ENCODE measurements at places on chromosomes 3 and 15.

DNA sequence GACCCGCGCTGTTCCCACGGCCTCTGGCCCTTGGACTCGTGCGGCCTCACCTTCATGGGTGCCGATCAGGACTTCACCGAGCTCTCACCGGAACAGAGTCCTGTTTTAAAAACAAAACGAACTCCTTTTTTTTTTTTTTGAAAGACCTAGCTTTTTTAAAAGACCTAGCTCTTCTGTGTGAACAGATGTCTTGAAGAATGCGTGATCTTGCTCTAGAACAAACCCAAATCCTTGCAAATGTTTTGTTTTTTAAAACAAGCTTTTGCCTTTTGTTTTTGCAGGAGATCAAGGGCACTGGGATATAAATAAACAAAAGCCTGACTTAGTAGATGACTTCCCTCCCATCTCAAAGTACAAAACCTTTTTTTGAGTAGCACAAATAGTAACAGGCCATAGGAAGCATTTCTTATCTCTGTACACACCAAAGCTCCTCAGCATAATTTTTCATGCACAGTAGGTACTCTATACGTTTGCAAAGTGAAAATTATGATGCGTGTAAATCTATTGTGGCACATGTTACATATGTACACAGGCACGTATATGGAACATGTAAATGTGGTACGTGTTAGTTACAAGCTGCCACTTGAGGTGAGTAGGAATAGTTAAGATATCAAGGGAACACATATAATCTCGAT is 1.1 kb upstream of the MSL2 start:
- DNase-seq, result no peak

- DNase-seq, result no peak
These were observed 148.0 kb downstream of the TPRA1 start for GRCh38 chr3:127442506-127442905.

DNA sequence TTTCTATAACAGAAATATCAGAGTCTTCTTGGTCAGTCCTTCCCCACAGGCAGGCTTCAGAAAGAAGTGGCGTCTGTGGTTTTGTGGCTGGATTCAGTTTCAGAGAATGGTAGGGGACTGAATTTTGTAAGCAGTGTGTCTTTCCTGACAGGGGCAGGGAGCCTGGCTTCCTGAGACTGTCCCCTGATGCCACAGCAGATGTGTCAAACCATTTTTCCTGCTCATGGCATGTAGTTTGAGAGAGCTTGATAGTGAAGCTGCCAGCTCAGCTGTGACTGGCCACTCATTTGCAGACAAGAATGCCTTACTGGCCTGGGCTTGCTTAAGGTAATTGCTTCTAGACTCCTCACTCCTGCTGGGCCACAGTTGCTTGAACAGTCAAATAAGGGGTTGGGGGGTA is 26.4 kb downstream of the LARS2 start:
- DNase-seq, result no peak

DNA sequence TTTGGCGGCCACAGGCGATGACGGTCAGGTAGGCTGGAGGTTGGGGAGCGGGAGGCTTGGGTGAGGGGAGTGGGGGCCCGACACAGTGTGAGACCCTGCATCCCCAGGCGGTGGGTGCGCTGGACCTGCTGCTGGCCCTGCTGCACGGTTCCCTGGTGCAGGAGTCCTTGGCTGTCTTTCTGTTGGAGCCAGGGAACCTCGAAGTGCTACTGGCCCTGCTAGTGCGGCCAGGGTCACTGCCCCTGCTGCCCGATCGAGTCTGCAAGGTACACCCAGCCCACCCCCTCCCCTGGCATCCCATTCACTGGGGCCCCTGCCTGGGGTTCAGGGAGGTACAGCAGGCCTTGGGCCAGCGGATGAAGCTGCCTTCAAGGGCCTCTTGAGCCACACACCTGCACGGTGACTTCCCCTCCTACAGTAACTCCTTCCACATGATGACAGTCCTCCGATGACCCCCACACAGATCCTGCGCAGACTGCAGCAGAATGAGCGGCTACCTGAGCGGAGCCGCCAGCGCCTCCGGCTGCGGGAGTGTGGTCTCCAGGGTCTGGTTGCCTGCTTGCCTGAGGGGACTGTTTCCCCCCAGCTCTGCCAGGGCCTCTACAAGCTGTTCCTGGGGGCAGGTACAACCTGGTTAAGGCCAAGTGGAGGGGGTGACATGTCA is 19.5 kb downstream of the NBEAL2 start:
- no peak for DNase-seq

- no peak for DNase-seq
These were observed 206.0 kb downstream of the THRB start for GRCh38 chr3:24288496-24289236.

DNA sequence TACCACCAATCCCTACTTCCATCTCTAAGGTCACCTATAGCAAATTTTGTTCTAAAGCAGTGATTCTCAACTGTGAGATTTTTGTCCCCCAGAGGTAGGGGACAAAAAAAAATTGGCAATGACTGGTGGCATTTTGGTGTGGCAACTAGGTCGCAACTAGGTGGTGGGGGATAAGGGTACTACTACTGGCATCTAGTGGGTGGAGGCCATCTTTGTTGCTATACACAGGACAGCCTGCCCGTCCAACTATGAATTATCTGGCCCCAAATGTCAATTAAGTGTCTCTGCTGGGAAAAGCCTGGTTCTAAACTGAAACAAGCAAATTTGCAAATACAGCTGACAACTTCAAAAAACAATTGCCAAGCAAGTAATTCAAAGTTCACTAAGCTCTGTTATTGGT is 1.4 kb downstream of the MTMR10 start:
- no peak for DNase-seq

- DNase-seq, result no peak
These were observed 373.4 kb downstream of the NLGN1 start for GRCh38 chr3:173770796-173771573.

DNA sequence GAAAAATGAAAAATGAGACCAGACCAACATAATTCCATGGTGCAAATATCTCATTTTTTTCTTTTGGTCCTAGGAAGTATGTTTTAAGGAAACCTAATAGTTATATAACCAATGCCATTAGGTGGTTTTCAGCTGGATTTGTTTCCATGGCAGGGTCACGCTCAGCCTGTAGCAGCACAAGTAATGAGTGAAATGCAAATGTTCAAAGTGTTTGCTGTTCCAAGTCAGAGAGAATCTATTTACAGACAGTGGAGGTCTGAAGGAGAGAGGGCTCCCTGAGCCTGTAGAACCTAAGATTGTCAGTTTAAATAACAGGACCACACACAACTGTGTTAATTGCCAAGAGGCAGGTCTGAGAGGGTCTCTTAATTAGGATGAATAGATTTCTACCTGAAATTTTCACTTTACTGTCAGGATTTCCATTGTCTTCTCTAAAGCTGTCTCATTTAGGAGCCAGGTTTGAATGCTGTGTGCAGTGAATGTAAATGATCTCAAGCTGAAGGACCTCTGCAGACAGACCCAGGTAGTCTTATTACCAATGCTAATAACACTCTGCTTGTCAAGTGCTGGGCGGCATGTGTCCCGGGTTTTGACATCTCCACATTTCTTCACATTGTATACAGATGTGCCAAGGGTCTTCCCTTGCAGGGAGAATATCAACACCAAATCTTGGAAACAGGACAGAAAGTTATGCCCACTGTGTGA is 317.3 kb upstream of the NECTIN3 start:
- DNase-seq, result no peak

DNA sequence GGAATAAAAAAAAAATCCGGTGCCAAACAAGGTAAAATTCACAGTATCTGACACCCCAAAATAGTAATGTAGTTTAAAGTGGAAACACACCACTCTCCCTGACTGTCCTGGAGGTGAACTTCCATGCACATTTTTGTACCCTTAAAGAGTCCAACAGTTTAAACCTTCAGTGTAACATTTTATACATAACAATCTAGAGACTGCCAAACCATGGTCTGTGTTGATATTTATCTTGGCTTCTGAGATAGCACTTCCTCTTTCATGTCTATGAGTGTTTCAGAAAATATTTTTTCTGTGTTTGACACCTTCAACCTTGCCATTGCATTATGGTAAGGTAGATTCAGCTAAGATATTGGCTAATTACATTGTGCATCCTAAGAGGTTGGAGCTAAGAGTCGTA is 13.9 kb downstream of the TMEM45A start:
- DNase-seq, result no peak

GRCh38 chr3:127226946-127227842 is 34.3 kb downstream of the PRR23E start:
- peak; percentile 4 for DNase-seq

All from CD4-positive, alpha-beta T cell treated with Interleukin-21 for 1 hour (primary cell).